Activated CD4-positive, CD25-positive, alpha-beta regulatory T cell (primary cell): ENCODE measurements at places on chromosomes 12 and 14.

GRCh38 chr14:44741431-44741830 is 220.3 kb downstream of the KLHL28 start:
- no peak for DNase-seq

- DNase-seq, result no peak
Observed at GRCh38 chr14:58072288-58073071, 79.5 kb downstream of the ARMH4 start.

GRCh38 chr14:76551906-76552305 is 176.0 kb downstream of the ESRRB start:
- DNase-seq, result no peak

DNA sequence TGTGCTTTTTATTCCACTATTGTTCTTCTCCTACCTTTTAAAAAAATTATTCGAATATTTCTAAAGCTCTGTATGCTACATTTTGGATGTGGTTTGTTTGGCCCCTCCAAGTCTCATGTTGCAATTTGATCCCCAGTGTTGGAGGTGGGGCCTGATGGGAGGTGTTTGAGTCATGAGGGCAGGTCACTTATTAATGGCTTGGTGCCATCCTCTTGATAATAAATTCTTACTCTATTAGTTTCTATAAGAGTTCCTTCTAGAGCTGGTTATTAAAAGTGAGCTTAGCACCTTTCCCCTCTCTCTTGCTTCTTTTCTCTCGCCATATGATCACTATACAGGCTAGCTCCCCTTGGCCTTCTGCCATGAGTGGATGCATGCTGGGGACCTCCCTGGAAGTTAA is 445.6 kb upstream of the PDE3A start:
- DNase-seq, result no peak

- no peak for DNase-seq
Observed at GRCh38 chr14:90453401-90453951, 56.6 kb downstream of the CALM1 start.

DNA sequence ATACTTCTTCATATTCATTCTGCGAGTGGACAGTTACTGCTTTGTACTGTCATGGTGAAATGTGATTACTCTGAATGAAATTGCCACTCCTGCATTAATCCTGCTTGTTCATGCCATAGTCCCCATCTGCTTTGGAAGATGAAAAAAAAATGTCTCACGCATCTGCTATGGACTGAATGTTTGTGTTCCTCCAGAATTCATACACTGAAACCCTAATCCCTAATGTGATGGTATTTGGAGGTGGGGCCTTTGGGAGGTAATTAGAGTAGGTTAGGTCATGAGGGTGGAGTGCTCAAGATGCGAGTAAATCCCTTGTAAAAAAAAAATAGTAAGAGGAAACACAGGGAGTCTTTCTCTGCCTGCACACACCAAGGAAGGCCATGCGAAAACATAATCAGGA is 427.2 kb downstream of the TMTC2 start:
- DNase-seq, result no peak

GRCh38 chr12:1605129-1606020 is 11.0 kb upstream of the FBXL14 start:
- DNase-seq, result peak; percentile 6

- DNase-seq, result no peak
Observed at GRCh38 chr14:55701638-55702037, 121.6 kb downstream of the KTN1 start.

DNA sequence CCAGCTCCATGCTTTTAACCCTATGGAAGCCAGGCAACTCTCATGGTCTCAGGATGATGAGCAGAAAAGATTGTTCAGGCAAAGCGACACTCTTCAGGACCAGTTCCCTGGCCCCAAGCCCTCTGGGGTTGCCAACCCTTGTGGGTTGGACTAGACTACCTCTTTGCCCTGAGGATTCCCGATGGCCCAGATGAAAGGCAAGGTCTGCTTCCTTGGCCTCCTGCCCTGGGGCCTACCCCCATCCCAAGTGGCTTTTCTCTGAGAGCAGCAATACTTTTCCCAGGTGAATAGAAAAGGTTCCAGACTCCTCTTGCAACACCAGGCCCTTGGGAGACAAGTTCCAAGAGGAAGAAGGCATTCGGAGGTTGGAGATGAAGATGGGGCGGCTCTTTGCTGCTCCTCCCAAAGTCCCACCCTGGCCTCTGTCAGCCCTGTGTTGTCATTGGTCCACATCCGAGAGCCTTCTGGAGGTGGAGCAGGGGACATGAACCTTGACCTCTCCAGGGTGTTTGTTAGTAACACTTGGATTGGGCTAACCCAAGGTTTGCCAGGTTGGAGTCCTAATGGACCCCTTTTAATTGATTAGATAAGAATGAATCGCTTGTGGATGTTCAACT is 131.1 kb downstream of the GCH1 start:
- no peak for DNase-seq

GRCh38 chr14:58288106-58288792 is 10.1 kb upstream of the ARID4A start:
- no peak for DNase-seq

GRCh38 chr14:34682787-34683321 is 31.5 kb downstream of the CFL2 start:
- no peak for DNase-seq

GRCh38 chr12:101051151-101051550 is 158.9 kb downstream of the SLC5A8 start:
- no peak for DNase-seq

DNA sequence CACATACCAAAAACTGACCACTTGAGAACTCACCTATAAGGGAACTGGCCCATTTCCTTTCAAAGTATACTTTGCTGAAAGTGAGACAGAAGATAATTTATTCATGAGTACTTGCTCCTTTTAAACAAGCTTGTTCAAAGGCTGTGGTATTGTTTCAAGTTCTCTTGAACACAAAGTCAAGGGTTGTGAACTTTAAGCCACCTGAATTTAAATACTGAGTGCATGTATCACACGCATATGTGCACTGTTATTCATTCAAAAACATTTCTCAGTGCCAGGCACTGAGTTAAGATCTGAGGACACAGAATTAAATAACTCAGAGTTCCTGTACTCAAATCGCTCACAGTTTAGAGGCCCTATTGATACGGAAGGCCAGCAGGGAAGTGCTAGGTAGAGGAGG is 19.1 kb upstream of the LDHB start:
- no peak for DNase-seq

- no peak for DNase-seq
Observed at GRCh38 chr14:99706107-99706900, 22.2 kb downstream of the CYP46A1 start.

DNA sequence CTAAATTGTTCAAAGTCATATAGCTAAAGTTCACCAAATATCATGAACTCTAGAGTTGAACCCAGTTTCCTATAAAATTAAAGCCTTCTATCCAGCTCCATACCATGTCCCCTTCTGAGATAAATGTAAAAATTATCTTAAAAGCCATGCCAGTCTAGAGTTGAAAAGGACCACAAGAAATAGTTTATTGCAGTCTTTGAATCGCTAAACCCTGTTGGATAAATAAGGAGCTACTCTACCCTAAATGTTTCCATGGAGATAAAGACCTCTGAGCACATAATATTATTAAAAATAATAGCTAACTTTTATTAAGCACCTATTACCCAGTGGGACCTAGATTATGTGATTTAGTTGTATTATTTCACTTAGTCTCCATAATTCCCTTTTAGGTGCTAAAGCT is 227.6 kb upstream of the NOS1 start:
- no peak for DNase-seq

GRCh38 chr14:65958664-65959562 is 527.3 kb upstream of the CCDC196 start:
- DNase-seq, result no peak

DNA sequence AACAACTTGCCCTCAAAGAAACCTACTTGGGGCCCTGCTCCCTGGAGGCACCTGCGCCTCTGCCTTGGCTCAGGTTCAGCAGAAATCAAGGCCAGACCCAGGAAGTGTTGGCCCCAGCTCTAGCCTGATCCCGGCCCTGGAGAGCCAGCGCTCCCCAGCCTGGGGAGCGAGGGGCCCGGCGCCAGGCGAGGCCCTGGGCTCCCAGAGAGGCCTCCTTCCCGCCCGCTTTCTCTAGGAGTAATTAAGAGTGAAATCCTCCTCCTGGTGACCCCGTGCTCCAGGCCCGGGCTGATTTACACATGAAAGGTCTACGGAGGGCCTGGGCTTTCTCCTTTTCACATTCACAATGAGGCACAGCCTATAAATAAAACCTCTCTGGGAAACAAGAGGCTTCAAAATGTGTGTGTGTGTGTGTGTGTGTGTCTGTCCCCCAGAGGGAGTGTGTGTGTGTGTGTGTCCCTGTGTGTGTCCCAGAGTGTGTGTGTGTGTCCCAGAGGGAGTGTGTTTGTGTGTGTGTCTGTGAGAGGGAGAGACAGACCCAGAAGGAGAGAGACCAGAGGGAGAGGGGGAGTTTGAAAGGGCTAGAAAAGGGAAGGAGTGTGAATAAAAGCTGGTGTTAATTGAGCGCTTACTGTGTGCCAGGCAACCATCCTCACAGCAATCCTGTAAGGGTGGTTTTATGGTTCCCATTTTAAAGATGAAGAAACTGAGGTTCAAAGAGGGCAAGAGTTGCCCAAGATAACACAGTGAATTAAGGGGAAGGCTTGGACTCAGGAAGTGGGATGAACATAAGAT is 23.8 kb upstream of the COX6A1 start:
- no peak for DNase-seq

DNA sequence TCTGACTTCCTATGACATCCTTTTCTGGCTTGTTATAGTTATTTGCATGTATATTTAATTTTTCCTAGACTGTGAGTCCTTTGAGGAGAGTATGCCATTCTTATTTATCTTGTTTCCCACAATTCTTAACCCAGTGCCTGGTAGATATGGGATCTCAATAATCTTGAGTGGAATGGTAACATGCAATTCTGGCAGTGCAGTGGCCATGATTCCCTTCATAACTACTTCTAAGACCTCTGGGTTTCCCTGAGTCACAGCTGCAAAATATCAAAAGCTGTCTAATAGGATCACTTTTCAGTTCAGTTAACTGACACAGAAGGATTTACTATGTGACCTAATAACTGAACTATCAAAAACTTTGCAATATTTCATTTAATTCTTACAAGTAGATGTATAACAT is 135.0 kb downstream of the ADAMTS20 start:
- no peak for DNase-seq

- DNase-seq, result no peak
Observed at GRCh38 chr14:61277232-61277631, 3.9 kb downstream of the TMEM30B start.

DNA sequence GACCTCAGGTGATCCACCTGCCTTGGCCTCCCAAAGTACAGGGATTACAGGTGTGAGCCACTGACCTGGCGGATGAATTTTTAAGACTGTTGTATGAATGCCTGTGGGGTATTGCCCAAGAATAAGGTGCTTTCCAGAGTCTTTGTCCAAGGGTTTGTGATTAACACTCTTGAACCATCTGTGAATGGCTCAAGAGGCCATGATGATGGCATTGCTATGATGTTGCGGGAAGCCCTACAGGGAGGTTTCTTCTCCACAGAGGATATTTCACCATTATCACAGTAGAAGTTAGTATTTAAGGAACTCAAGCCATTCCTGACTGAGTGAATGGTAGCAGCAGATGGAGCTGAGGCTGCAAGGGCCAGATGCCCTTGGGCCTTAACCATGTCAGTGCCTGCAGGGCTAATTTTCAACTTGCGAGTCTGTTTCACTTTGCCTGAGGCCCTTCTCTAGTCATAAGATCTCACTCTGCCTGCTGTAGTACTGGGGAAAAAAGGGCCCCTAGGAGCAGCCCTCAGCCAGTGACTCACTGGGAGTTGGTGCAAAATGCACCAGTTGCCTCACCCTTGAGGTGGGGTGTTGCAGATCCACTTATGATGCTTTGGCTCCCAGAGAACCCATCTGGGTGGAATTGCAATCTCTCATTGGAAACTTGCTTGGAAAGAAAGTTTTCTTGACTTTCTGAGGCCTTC is 108.6 kb upstream of the FLRT2 start:
- DNase-seq, result no peak

DNA sequence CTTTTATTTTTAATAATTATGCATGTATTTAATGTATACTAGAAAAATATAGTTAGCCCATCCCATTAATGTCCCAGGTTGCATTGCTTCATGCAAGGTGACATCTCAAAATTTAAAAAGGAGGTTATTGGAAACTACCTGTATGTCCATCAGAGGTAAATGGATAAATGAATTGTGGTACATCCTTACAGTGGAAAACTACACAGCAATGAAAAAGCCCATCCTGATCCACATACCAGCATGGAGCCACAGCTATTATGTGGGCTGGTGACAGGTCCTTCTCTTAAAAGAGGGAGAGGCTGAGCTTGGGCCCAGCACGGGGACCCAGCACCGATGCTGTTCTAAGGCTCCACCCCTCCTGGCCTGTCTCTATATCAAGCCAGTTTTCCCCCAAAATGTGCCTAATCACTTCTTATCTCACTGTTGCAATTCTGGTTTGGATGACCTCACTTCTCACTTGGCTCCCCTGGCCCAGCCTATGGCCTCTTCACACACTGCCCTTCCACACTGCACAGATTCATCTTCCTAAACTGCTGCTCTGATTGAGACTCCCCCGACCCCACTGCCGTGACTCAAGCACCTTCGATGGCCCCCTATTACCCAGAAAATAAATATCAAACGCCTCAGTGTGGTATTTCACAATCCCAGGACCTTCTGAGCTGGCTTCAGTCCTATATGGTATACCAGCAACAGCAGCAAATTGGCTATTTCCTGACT is 97.1 kb upstream of the NCOR2 start:
- no peak for DNase-seq

GRCh38 chr12:70267550-70267949 is 24.3 kb downstream of the CNOT2 start:
- DNase-seq, result no peak

DNA sequence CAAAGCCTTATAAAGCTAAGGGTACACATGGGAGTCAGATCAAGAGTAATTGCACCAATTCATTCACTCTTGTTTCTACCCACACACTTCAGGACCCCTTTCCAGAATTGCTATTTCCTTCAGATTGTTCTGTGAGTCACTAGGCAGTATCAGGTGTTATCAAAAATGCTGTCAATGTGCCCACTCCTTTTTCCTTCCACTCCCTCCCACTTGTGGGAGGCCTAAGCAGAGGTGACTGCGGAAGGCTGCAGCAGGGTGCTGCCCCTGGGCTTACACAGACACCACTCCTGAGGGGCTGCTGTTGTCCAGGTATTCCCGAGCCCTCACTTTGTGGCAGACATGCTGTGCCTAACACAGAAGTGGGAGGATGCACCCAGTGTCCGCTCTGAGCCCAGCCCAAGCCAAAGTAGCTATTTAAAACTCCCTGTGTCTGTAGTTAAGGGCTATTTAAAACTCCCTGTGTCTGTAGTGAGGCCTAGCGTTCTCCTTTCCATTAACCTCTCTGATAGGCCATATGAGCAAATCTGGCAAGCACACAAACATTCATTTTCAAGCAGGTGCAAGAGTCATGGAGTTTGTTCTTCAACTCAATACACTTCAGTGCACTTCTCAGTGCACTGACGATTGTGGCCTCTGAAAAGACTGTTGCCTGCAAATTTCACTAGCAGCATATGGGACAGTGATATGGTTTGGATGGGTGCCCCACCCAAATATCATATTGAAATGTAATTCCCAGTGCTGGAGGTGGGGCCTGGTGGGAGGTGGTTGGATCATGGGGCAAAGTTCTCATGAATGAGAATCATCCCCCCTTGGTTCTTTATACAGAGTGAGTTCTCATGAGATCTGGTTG is 117.8 kb downstream of the PHLDA1 start:
- DNase-seq, result no peak

GRCh38 chr14:87351007-87351406 is 642.0 kb downstream of the GALC start:
- no peak for DNase-seq

- no peak for DNase-seq
Observed at GRCh38 chr12:111441107-111441928, 35.6 kb downstream of the SH2B3 start.

- no peak for DNase-seq
Observed at GRCh38 chr14:89498878-89499277, 81.8 kb upstream of the FOXN3 start.
